Calu3 (cell line): ENCODE measurements at places on chromosomes 11 and 22.

DNA sequence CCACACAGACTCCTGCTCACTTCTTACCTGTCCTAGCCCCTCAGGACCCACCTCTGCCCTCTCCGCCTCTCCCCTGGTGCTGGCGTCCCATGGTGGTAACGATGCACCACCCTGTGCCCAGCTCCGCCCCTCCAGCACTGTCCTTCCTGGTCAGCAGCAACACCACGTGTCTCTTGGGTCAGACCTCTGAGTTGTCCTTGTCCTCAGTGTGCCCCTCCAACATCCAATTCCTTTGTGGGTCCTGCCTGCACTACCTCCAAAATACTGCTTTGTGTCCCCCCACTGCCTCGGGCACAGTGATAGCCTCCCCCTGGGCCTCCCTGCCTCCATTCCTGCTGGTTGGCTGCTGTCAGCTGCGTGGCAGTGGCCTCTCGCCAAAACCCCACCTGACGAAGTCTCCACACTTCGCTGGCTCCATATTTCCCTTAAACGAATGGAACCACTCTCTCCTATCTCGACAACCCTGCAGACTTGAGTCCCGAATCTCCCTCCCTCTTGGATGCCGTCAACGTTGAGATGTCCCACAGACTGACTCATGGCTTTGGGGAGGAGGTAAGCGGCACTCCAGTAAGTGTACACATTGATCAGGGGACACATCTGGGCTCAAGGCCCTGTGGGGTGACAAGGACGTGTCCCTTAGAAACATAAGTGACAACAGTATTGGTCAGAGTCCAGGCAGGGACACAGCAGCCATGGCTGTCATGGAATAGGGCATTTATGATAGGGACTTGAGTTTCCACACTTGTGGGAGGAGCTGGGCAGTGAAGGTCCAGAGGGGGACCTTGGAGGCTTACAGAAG lies 42.8 kb downstream of the SHISAL1 start:
- DNase-seq, result no peak

DNA sequence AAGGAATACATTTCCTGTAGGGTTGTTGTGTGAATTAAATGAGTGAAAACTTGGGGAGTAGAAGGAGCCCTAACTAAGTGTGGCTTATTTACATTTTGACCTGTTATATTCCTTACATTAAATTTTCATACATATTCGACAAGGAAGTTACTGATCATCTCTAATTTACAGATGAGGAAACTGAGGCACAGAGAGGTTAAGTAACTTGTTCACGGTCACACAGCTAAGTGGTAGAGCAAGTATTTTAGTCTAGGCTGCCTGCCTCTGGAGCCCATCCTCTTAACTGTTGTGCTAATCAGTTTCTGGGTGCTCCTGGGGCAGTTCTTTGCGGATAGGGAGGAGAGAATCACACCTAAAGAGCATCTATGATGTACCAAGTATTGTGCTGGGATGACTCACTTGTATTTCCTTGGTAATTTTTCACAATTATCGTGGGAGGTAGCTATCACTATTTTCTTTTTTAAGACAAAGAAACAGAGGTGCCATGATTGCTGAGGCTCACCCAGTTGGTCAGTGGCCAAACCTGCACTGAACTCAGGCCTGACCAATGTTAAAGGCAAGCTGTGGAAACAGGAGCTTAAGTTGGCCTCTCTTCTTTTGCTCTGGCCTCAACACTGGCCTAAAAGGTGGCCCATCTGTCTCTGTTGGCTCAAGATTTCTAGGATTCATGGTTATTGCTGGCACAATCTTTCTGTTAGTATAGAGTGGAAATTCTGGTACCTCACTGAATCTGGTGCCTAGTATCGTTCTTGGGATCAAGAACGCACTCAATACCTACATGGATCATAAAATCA lies 2.9 kb upstream of the ELF5 start:
- no peak for DNase-seq

GRCh38 chr22:22685586-22685985 lies 41.2 kb downstream of the GGTLC2 start:
- DNase-seq, result no peak

DNA sequence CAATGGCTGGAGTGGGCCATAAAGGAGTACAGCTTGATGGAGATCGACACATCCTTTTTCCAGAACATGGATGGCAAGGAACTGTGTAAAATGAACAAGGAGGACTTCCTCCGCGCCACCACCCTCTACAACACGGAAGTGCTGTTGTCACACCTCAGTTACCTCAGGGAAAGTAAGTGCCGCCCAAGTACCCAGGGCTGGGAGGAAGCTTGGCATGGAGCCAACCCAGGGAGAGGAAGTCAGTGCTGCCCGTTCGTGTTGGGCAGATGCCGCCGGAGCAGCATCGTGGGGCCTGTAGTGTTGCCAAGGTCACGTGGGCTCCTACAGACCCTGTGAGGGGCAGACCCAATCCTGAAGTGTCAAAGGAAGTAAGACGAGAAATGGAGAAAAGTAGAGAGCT lies 78.9 kb downstream of the FLI1 start:
- peak; percentile 18 for DNase-seq

DNA sequence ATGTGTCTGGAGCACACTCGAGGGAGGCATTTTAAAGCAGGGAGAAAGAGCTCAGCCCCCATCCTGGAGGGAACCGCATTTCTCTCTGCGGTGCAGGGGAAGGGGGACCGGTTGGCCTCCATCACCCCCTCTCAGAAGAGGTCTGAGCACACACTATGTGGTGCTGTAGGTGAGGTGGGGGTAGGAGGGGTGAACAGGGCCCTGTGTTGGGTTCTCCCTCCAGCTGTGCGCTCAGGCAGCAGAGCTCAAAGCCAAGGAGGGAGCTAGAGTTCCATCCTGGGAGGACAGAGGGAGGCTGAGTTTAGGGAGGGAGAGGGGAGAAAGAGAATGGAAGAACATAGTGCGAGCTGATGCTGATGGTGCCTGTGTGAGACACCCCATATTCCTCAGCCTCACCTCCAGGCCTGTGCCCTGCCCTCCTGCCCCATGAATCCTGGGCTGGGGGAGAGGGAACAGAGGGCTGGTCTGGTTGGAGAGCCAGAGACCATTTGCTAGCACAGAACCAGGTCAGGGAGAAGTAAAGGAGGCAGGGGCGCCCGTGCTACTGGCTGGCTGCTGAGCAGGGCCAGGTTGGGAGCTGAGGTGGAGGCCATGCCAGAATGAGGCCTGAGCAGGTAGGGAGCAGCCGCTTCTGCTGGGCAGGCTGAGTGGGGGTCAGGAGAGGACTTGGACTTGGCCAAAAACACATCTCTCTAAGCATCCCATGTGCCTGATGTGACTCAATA lies 43.7 kb downstream of the ALX4 start:
- no peak for DNase-seq

- no peak for DNase-seq
Measured at GRCh38 chr22:46631113-46631512, 10.9 kb downstream of the GRAMD4 start.

- DNase-seq, result peak; percentile 78
Measured at GRCh38 chr22:49992921-49993648, 19.5 kb downstream of the IL17REL start.

DNA sequence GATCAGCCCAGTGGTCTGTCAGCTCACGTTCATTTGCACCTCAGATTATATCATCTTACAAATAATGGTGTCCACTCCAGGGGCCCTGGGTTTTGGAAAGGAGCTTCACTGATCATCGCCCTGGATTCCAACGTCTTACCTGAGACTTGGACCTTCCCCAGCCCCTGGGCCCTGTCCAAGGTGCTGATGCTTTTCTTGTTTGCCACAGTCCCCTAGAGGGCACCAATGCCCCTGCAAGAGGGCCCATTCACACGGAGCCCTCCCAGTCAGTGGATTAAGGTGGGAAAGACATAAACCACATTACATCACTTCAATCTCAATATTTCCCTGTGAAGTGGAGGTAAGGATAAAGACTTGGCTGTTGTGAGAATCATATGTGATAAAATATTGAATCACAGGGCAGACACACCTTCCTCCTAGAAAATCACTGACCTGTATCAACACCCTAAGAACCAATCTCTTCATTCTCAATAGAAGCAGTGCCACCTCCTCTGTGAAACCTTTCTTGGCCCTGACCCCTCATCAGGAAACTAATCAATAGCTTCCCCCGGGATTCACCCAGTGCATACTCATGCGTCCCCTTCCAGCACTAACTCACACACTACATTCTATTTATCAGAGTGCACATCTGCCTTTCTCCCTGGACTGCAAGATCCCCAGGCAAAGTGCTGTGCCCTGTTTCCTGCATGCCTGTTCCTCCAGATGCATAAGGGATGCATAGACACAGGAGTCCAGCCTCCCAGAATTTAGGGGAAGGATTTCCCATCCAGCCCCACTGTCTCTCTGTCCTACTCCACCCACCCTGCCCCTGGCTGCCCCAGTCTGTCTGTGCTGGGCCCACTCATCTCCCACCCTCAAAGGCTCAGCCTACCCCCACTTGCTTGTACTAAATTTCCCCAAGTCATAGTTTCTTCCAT lies 167.0 kb downstream of the BUD13 start:
- DNase-seq, result peak; percentile 60

- peak; percentile 81 for DNase-seq
Measured at GRCh38 chr11:2928605-2929530, at the start of gene PHLDA2. PHLDA2 (minus strand) TSS chr11:2929420; CDS start chr11:2929364, 56 bp downstream.

GRCh38 chr11:86570020-86570419 lies 102.4 kb downstream of the ME3 start:
- no peak for DNase-seq

DNA sequence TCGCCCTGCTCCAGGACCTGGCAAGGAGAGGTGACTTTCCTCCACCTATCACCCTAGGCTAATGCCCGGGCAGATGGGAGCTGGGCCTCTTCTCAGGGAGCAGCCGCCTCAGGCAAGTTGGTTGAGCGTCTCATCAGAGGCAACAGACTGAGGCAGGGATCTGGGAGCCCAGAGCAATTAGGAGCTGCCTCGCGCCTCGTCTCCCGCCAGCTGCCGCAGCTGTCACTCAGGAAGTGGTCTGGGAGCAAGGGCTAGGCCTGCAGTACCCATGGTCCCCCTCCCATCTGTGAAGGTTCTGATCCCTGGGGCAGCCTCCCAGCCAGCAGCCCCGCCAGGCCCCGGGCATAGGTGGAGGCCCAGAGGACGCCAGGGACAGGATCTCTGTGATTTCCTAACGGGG lies 4.6 kb upstream of the CABP7 start:
- DNase-seq, result no peak
